ENCODE measurements at places on chromosomes 5 and 9.

- DNase-seq, result no peak
These were observed 88.6 kb upstream of the MYO10 start for GRCh38 chr5:17024686-17025180.

GRCh38 chr5:52709167-52709925 is 78.4 kb upstream of the ITGA1 start:
- DNase-seq, result no peak

DNA sequence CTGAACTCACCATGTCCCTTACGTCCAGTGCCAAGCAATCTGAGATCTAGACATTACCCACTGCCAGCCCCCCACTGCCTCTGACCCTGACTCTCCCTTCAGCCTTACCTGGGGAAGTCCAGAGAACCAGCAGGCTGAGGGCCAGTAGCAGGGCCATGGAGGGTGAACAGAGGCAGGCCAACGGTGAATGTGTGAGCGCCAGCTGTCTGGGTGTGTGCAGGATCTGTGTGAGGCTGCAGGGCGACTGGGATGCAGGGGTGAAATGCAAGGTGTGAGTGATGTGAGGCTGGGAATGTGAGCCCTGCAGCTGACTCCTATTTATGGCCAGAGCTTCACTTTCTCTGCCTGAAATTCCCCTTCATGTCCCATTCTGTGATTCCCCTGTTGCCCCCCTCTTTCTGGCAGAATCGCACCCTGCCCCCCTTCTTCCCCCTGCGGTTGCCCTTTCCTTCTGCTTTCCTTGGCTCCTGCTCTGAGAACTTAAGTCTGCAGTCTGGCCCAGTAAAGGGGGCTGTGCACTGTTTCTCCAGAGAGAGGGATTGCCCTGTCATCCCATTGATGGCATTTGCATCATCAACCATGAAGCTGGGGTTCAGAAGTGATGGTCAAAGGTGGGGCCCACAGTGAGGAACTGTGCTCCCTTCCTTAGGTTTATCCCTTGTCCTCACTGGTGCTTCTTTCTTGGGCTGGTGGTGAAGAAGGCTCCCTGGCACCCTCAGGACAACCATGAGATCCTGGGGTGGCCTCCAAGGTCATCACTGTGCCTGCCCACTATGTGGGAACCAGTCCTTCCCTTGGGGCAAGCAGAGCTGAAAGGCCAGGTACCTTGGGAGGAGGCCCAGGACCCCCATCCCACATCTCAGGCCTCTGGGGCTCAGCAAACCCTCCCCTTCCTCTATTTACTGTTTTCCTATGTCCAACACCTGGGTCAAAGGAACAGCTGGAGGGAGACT is at the start of gene CCL19:
Gene CCL19, minus strand, starts transcription at position 294 of the 953 bp plus-strand sequence. Its CDS starts 137 bp downstream, at position 157.
- DNase-seq, result no peak

- DNase-seq, result no peak
These were observed 2.6 kb upstream of the CD14 start for GRCh38 chr5:140635291-140636257.

DNA sequence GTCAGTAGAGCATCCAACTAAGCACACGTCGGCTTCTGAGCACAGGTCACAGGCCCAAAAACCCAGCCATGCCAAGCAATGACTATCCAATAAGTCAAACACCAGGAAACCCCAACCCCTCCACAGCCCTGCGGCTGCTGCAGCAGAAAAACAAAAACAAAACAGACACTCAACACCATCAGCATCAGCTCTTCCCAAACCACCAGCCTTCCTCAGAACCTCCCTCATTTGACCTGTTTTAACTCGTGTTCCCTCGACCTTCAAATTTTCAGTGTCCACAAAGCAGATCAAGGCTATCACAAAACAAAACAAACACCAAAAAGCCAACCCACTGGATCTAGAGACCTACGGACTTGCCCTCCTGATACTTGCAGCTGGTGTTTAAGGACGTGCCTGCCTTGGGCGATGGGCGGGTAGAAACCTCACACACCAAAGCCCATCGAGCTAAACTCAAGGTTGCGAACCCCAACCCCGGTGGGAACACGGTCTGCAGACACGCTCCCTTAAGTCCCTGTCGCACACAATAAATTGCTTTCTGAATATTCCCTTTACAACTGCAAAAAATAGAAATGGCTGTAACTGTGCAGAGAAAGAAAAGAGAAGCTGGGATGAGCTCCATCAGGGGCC is 247.1 kb upstream of the ANKRD55 start:
- DNase-seq, result no peak

DNA sequence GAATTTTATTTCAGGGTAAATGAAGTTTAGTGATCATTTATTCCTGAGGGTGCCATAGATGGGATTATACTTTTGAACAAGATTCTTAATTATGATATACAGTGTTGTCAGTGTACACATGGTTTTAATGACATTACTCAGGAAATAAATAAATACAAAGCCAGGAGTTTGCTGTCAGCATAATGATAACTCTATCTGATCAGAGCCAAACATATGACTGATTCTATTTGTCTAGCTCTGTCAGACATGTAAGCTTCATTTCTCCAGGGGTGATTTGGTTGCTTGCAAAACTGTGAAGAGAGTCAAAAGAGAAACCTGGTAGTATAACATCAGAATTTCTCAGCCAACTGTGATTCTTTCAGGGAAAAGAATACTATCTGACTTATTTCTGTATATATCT is 1425.8 kb upstream of the C9orf72 start:
- DNase-seq, result no peak

- no peak for DNase-seq
These were observed 27.7 kb upstream of the C6 start for GRCh38 chr5:41240985-41241384.

DNA sequence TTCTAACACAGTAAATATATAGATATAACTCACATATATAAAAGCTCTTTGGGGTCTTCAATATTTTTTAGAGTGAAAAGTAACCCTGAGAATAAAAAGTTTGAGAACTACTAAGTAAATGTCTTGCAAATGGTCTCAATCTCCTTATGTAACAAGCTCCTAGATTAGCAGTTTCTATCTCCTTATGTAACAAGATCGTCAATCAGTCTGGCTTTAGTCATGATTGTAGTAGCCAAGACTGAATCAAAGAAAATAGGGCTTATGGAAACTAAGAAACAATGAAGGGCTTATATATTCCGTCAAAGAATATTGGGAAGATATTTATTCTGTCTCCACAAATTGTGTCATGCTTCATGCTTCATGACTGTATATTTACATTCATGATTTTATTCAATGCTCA is 22.4 kb upstream of the FREM1 start:
- DNase-seq, result no peak

DNA sequence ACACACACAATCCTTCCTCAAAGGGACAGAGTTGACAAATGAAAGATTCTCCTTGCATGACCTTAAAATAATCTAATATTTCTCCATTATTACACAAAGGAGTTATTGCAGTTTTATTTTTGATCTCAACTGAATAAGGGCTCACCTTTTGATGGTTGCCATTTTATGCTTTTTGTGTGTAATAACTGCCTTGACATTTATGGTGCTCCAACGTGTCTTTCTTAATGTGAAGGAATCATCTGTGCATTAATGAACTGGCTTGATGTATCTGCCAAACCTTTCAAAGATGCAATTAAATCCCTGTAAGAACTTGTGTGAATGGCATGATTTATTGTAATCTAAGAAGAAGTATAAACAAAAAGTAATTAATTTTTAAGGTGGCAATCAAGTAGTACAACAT is 1519.8 kb upstream of the CDH9 start:
- DNase-seq, result no peak

DNA sequence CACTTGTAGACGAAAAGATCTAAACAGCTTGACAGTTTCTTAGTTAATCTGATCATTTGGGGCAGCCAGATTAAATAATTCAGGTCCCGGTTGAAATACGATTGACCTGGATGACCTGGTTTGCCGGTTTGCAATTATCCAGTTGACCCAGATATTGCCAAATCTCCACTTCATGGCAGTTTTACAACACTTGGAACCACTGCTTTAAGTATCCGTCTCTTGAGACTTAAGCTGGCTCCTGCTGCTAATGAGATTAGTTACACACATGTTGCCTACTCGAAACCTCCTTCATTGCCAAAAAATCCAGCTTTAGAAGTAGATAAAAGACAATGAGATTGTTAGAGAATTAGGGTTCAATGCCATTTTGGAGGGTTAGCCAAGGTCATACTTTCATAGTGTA is 136.2 kb upstream of the HAPLN1 start:
- DNase-seq, result no peak

DNA sequence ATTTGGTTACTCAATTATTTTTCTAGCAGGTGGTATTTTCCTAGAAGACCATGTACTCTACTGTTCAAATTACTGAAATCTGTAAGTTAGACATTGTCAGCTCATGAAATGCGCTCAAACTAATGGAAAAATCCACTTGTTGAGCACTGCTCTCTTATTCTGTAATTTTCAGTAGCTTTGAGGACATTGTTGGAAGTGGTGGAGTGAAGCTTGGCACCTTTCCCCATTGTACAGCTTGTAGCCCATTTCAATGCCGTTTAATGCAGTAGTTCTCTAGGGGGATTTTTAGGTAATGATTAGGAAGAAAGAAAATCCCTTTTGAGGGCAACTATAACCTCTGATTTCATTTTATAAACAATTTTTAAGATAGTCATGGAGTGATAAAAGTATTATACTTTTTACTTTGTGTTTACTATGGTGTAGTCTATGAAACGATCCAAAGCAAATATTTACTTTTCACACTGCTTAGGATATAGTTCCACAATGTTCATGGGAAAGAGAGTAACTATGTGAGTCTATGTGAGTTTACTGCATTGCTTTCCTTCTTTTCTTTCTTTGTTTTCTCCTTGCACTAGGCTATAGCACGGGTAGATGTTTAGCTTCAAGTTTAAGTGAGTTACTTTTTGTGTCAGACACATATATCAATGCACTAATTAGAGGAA is 165.8 kb upstream of the ANKH start:
- DNase-seq, result no peak

- DNase-seq, result no peak
These were observed 31.8 kb upstream of the NANS start for GRCh38 chr9:98024702-98025101.

DNA sequence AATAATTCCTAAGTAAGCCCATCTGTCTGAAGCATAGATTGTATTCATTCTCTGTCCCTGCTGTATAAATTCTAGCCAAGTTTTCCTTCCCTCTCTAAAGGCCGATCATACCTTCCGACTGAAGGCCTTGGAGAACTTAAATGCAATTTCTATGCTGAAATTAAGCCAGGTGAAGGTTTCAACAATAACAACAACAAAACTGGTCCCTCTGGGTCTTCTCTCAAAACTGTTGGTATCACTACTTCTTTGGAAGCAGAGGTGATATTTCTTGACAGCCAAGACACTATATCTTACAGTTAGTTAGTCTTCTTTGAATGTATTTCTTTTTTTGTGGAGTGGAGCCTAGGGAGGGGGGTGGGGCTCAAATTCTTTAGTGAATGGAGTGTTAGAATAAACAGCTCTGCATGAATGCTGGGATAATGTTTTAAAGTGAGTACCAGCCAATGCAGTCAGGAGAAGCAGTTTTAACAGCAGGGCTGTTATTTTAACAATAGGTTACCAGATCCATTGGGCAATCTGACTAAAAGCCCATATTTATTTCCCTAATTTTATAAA is 508.9 kb downstream of the EBF1 start:
- DNase-seq, result no peak

- DNase-seq, result no peak
These were observed 102.6 kb downstream of the PDZD2 start for GRCh38 chr5:31741496-31741895.

DNA sequence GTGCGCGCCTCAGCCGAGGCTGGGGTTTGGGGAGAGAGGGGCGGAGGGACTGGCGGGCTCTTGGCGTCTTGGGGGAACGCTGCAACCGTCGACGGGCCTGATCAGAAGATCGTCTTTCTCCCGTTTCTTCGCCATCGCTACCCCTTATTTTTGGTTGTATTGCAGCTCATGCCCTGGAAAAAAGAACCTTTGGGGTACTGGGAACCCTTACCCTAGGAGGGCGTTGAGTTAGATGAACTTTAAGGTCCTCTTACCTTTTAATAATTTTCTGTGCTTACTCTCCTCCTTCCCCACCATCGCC is 719 bp downstream of the PAIP2 start:
- no peak for DNase-seq

GRCh38 chr5:16918156-16918555 is 17.9 kb downstream of the MYO10 start:
- DNase-seq, result no peak

DNA sequence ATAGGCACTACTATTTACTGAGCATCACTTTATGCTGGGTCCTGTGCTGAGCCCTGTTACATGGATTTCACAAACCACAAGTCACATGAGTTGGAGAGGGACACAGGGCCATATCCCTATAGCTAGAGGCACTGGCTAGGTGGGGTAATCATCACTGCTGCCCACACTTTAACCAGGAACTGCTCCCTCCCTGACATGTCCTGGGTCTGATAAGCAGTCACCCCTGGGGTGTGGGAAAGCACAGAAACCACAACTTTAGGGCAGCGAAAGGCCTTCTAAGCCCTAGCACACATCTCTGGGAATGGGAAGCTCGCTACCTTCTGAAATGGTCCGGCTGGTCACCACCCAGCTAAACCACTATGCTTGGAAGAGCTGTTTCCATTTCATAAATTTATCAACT is 15.0 kb downstream of the TBC1D2 start:
- DNase-seq, result no peak
